Fibroblast of skin of abdomen (primary cell): ENCODE measurements at places on chromosomes 6 and 20.

- no peak for DNase-seq
Observed at GRCh38 chr6:79042088-79042798, 35.8 kb downstream of the PHIP start.

GRCh38 chr6:137689377-137689776 is 177.7 kb upstream of the TNFAIP3 start:
- no peak for DNase-seq

DNA sequence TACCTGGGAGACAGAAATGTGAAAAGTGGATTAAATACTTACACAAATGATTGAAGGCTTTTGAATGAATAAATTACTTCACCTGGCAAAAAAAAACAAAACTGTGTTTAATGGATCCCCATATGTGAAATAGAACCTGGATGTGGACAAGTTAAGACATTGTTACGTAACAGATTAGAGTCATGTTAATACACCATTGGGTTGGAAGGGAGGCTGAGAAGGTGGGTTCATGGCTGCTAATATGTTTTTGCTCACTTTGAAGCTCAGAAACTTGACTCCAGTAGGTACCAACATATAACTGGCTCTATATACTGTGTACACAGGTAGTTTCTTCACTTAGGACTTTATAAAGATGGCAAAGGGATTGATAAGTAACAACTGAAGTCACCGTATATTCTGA is 21.4 kb upstream of the TENT5A start:
- no peak for DNase-seq

DNA sequence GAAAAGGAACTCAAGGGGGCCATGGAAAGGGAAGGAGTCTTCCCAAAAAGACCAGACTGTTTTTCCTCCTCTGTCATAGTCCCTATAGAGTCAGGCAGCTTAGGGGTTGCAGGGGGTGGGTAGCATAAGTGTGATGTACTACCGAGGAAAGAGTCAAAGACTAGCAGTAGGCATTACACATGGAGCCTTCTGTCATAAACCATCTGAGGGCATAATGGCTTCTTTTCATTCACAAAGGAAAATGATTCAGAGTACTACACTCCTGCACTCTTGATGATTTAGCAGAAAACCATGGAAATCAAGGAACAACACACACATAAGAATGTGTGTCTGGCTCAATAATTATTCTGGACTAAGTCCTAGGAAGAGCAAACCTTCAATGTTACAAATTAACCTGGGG is 14.9 kb downstream of the PLN start:
- DNase-seq: peak; percentile 63

- no peak for DNase-seq
Observed at GRCh38 chr6:19289457-19289856, 547.7 kb upstream of the ID4 start.

- no peak for DNase-seq
Observed at GRCh38 chr6:117739869-117740268, 64.6 kb downstream of the NUS1 start.

- peak; percentile 37 for DNase-seq
Observed at GRCh38 chr6:3165631-3166534, 8.5 kb upstream of the TUBB2A start.

GRCh38 chr20:19486446-19486845 is 271.6 kb upstream of the RIN2 start:
- DNase-seq: no peak

GRCh38 chr20:62339647-62340062 is 27.5 kb downstream of the LAMA5 start:
- DNase-seq: no peak

GRCh38 chr6:168411793-168412192 is 29.2 kb upstream of the SMOC2 start:
- no peak for DNase-seq

GRCh38 chr6:36296240-36296639 is 26.4 kb downstream of the PNPLA1 start:
- peak; percentile 10 for DNase-seq

DNA sequence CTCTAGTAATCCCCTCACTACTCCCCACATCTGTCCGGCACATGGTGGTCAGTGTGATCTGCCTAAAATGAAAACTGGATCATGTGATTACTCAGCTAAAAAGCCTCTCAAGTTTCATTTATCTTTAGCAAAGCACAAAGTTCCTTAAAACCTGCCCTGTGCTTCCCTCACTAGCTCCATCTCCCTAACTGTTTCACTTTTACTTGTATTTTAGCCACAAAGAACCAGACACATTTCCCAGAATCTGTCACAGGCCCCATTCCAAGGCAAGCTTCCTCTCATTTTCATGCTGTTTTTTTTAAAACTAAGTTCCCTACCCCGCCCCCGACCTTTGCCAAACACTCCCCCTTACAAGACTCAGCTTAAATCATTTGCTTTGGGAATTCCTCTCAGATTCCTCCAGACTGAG is 8.9 kb upstream of the IGF2R start:
- peak; percentile 43 for DNase-seq

- no peak for DNase-seq
Observed at GRCh38 chr6:126643352-126643751, 303.4 kb downstream of the CENPW start.

- DNase-seq: no peak
Observed at GRCh38 chr6:8858854-8859331, 423.5 kb upstream of the SLC35B3 start.

- no peak for DNase-seq
Observed at GRCh38 chr6:107542192-107542668, 52.3 kb downstream of the SOBP start.

DNA sequence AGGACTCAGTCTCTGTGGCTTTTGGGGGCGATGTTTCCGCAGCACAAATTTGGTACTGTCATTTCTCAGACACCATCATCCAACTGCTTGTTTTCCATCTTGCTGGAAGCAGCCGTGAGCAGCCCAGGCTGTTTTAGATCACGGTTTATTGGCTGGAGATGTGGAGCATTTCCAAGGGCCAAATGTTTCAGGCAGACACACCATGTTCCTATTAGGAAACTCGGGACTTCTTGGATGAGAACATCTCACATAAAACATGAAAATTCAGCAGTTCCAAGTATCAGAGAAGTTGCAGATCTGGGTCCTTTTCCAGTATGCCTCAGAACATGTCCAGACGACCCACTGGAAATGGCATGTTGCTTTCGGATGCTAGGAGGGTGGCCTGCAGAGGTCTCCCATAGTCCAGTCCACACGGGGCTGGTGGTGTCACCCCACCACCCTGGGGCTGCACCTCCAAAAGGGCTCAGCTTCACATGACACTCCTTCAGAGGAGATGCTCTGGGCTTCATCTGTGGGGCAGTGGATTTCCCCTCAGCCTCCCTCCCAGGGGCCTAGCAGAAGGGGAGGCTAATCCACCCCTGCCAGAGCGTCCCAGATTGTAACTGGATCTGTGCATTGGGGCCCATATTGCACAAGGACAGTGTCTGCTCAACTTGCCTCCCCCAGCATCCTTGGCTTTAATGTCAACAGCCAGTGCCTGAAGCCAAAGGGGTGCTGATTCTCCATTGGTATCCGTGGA is 176.3 kb downstream of the SCP2D1 start:
- no peak for DNase-seq

- DNase-seq: no peak
Observed at GRCh38 chr6:124753562-124754105, 208.6 kb upstream of the RNF217 start.

GRCh38 chr6:650098-650497 is 6.8 kb downstream of the HUS1B start:
- DNase-seq: no peak

DNA sequence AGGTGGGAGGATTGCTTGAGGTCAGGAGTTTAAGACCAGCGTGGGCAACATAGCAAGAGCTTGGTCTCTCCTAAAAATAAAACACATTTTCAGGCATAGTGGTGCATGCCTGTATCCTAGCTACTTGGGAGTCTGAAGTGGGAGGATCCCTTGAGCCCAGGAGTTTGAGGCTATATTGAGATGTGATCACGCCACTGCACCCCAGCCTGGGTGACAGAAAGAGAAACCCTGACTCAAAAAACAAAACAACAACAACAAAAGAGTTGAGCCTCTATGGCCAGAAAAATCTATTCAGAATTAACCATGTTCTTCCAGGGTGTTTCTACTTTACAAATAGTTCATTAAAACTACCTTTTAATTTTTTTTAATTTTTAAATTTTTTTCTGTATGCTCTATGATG is 60.6 kb downstream of the TIAM2 start:
- no peak for DNase-seq

GRCh38 chr6:101257163-101257562 is 136.3 kb upstream of the GRIK2 start:
- no peak for DNase-seq

- DNase-seq: no peak
Observed at GRCh38 chr6:136960781-136961180, 38.7 kb downstream of the SLC35D3 start.

DNA sequence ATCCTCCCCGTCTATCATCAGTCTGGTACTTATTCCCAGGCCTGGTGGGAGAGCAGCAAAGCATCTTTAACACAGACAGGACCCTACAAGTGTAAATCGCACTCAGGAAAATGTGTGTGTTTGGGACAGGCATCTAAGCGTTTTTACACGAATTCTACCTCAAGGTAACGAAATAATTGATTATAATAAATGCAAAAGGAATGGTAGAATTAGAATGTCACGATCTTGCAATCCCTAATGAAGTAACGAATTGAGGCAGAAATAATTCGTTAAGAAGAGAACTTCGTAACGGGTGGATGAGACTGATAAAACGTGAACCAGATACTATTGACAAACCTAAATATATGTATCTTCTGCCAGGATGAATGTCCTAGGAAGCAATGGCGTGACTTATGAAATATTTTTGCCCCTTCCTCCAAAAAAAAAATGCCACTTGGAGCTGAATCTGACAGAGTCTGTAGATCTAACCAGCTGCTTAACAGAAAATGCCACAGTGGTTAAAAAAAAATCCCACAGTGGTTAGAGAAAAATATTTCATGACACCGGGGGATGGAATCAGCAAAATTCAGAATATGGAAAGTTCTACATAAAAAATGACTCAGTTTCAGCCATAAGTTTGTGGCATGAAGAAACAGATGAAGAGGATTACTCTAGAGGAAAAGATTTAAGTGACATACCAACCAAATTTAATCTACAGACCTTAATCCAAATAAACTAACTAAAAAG is 68.7 kb downstream of the F13A1 start:
- DNase-seq: peak; percentile 76

DNA sequence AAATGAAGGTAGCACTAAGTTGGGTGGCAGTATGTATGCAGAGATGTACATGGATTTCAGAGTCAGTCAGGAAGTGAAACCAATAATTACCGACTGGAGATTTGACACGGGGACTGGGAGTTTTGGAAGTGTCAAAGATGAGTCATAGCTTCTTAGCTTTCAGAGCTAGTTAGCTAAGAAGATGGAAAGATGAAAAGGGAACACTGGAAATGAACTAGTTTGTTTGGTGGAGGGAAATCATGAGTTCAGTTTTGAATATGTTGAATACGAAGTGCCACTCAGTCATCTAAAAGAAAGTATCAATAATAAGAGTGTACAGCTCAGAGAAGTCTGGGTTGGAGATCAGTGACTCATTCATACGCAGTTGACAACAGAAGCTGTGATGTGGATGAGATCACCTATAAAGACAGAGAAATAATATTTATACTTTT is 7.5 kb downstream of the ESF1 start:
- no peak for DNase-seq

GRCh38 chr6:49649988-49650387 is 13.3 kb upstream of the RHAG start:
- no peak for DNase-seq

GRCh38 chr6:26016963-26017631 is 54.5 kb downstream of the TRIM38 start:
- DNase-seq: peak; percentile 26
